ENCODE measurements at places on chromosomes 5 and 9.

- no peak for DNase-seq
These were observed 16.9 kb downstream of the FAM151B start for GRCh38 chr5:80504833-80505232.

DNA sequence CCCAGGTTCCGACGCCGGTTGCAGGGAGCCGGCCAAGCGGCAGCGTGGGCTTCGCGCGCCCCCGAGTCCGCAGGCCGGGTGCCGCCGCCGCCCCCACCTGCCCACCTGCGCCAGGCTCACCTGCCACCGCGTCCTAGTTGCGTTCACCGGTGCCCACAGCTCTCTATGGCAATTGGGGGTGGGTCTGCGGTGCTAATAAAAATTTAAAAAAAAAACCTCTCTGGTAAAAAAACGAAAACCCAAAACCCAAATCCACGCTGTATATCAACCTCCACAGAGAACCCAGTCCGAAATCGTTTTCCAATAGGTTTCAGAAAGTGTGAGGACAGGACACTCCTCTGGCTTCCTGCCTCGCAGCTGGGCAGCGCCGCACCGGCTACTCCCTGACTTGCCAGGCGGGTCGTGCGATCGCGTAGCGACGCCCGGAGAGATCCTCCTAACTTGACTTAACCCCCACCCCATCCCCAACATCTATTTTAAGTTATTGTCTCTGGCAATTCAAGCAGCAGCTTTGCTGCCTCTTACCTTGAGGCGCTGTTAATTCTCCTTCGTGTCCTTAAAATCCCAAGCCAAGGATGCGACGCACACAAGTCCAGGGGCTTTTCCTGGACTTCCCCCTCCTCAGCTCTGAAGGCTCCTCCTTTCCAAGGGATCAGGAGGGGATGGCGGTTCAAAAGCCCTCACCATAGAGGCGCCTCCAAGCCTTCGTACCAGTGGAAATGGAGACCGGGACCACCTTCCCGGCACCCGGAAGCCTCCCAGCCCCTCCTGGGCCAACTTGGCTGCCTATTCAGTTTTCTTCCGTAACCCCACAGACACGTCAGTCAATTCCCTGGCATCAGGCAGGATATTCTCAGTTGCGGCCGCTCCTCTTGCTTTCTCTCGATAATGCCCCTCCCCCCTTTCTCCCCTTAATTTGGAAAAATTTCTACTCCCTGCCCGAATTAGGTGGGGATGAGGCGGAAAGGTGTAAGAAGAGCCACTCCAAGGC, 1639.4 kb upstream of the C9orf72 start:
- DNase-seq, result no peak

DNA sequence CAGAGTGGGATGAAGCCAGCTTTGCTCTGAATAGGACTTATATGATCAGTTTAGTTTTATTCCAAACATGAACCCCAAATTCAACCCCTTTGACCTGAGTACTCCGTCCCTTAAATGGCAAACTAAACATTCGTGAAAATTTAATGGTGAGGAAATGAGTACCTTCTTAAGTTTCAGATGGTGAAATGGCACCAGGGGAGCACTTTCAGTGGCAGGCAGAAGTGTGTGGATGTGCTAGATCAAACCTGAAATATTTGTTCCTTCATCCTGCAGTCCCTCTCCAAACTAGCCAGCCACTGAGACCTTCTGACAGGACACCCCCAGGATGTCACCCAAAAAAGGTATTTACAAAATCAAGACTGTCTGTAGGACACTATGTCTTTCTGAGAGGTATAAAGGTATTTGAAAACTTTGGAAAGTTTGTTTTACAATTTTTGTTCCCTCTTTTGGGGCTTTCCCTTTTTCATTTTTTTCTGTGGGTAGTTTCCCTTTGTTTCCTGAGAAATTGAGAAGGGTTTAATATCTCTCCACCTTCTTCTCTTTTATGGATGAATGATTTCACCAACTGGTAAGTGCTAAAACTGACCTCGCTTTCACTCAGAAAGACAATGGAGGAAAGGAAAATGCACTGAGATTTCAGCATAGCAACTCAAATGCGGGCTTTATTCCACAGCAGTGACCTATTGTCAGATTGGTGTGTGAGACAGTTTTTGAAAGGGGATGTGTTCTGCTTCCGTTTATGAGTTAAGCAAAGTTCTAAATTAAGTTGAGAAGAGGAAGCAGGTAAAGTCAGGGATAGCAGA, 127.1 kb downstream of the TMC1 start:
- DNase-seq, result no peak

DNA sequence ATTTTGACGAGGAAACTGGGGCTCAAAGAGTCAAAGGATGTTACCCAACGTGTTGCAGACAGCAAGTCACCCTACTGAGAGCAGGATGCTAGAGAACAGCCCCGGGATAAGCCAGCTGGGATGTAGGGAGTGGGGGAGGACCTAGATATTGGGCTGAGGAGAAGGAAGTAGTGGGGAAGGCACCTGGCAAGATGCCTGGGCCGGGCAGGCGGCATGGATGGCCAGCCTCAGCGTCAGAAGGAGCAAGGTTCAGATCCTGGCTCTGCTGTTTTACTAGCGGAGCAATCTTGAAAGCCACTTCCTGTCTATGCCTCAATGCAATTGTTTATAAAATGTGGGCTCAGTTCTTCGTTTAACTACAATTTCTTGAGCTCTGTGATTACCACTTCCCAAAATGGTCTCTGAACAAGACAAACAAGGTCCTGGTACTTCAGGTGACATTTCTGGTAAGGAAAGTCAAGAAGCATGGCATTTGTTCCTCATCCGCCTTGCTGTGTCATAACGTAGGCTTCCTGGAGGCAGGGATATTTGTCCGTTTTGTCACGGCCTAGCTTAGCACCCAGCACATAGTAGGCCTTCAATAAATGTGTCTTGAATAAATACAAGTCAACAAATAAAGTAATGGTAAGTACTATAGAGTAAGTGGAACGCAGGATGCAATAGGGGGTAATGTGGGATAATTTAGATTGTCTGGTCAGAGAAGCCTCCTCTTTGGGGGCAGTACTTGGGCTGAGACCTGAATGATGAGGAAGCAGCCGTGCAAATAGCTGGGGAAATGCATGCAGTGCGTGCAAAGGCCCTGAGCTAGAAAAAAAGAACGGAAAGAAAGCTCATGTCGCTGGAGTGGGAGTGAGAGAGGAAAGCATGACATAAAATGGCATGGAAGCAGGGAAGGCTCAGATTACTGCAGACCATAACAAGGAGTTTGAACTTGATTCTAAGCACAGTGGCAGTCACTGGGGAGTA, 70.5 kb downstream of the SMIM23 start:
- no peak for DNase-seq

DNA sequence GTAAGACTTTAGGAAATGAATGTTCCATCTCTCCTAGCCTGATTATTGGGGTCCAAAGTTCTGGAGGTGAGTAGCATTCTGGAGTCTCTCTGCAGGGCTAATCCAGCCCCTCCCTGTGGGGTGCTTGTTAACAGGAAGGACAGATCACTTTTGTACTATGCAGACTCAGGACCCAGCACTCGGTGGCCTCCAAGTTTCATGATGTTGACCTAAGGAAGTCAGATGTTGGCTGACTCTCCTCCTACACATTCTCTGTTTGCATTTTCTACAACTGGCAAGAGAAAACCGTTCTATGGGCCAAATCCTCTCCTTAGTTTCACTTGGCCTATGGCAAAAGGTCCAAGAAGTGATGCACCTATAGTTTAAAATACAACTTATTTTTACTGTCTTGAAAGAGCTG, 5.5 kb upstream of the PDE8B start:
- DNase-seq, result no peak

GRCh38 chr5:127580731-127581130, 63.3 kb downstream of the PRRC1 start:
- no peak for DNase-seq

DNA sequence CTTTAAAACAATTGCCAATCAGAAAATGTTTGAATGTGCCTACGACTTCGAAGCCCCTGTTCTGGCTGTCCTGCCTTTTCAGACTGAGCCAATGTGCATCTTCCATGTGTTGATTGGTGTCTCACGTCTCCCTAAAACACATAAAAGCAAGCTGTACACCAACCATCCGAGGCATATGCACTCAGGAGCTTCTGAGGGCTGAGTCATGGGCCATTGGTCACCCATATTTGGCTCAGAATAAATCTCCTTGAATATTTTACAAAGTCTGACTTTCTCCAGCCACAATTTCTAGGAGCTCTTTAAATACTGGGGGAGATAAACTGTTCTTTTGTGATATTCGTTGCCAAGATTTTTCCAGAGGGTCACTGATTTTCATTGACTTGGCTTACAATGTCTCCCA, 53.9 kb downstream of the C9orf57 start:
- no peak for DNase-seq

- DNase-seq, result no peak
These were observed 25.6 kb upstream of the ANKRD33B start for GRCh38 chr5:10538103-10538788.
